ENCODE measurements at places on chromosomes 6 and 20. TPM values are rescaled to one million over a fixed set of nuclear protein-coding genes. Genes with fewer than 3 reads are reported as not detected.
A peak's percentile ranks its signal among the peaks of the same experiment; 100 is the strongest.

GRCh38 chr20:56467968-56468315 lies 485 bp upstream of the RTF2 start:
- no peak for DNase-seq

GRCh38 chr6:166866839-166867637 lies 89.3 kb downstream of the RNASET2 start:
- DNase-seq = no peak

DNA sequence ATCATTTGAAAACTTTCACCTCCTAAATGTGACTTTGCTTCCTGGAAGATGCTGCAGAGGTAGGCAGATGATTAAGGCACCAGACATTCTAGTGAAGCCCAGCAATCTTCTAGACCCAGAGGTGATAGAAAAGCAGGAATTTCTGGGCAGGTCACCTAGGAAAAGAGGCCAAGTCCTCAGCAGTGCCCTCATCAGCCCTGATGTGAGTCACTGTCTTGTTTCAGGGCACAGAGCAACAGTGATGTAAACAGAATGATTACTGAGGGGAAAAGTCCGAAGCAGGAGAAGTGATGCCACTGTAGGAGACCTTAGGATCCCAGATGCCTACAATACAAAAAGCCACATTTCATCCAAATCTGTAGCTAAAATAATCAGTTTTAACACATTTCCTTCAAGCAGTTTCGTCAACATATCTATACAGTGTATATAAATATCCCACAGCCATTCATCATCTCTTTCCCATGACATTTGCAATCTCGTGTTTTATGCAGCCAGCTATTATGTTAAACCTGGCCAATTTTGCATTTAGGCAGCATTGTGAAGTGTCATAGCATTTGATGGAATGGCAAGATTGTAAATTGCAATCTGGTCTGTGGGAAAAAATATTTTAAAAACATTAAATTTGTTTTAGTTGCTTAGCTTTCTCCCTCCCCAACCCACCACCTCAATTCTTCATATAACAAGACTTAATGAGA lies 401.2 kb upstream of the RNF217 start:
- DNase-seq = no peak

GRCh38 chr6:70080443-70081070 lies 214.2 kb downstream of the COL19A1 start:
- DNase-seq = no peak

- no peak for DNase-seq
These were observed 119.7 kb downstream of the ADGRG6 start for GRCh38 chr6:142421285-142422117.

- DNase-seq = peak; percentile 98
These were observed 6.8 kb upstream of the SULF2 start for GRCh38 chr20:47792021-47792618.

BNIP5 gene
- not detected for total RNA-seq

DNA sequence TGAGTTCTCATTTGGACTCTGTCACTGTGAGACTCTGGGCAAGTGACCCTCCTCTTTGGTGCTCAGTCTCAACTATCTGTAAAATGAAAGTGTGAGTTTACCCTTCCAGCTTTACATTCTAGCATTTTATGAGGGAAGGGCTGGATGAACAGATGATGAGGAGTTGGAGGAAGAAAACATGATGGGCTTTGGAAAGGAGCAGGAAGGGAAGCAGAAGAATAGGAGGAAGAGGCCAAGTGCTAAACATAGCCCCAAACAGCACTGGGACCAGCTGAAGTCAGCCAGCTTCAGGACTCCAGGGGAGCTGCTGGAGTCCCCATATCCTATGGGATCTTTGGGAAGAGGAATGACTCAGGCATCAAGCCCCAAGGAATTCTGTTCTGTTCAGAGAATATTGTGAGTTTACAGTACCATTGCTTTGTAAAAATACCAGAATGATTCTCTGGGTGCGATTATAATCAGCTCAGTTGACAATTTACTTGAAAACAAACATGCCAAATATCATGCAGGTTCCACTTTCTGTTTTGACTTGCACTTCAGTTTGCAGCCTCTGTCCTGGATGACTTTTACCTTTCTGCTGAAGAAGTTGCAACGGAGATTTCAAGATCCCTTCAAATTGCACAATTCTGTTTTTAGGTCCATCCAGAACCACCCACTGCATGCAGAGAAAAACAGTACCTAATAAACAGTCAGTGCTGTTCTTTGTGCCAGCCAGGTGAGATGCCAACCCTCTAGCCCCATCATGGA lies 3.2 kb downstream of the CD40 start:
- no peak for DNase-seq

- no peak for DNase-seq
These were observed 24.5 kb downstream of the NDUFAF5 start for GRCh38 chr20:13809373-13809772.

ARMH2 gene
- total RNA-seq = not detected
